ENCODE measurements at places on chromosomes 12 and 14. TPM values are rescaled to one million over a fixed set of nuclear protein-coding genes. Genes with fewer than 3 reads are reported as not detected.

GRCh38 chr12:77429426-77429825, 364.1 kb upstream of the E2F7 start:
- H3K4me3 ChIP-seq: no peak overlapping the region
- DNase-seq: no peak
- H3K36me3 ChIP-seq: no peaks in the 10 kb centered on the region
- H3K27ac ChIP-seq: no peak overlapping the region

DNA sequence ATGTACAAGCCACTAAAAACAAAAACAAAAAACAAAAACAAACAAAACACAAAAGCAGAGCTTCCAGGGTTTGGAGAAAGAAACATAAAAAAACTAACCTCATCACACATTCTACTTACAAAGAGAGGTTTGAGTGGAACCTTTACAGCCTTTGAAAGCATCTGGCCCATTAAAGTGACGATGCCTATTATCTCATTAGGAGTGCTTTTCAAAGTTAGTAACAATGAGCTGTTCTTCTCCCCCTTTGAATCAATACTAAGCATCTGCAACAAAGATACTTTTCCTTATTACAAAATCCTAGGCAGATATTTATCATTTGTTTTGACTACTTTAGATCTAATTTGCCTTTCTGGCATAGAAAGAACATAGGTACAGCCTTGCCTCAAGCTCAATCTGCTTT, 217.3 kb downstream of the PPM1H start:
- no peak overlapping the region for H3K4me3 ChIP-seq
- DNase-seq: no peak
- no peaks in the 10 kb centered on the region for H3K27me3 ChIP-seq
- H3K4me1 ChIP-seq: no peaks in the 10 kb centered on the region
- no peak overlapping the region for H3K27ac ChIP-seq

Gene TMEM179
- 0.23 TPM for polyA plus RNA-seq

GRCh38 chr12:62629971-62630739, 163.5 kb downstream of the MON2 start:
- no peak overlapping the region for H3K27ac ChIP-seq
- peaks cover 6% of the 10 kb centered on the region for H3K27me3 ChIP-seq
- H3K4me1 ChIP-seq: peaks cover 11% of the 10 kb centered on the region
- no peak for DNase-seq

Gene SLC8A3
- 0.16 TPM for polyA plus RNA-seq

Gene ACYP1
- polyA plus RNA-seq: 49.9 TPM

- H3K27ac ChIP-seq: no peak overlapping the region
These were observed 486.5 kb downstream of the ZFP36L1 start for GRCh38 chr14:68306265-68306933.

DNA sequence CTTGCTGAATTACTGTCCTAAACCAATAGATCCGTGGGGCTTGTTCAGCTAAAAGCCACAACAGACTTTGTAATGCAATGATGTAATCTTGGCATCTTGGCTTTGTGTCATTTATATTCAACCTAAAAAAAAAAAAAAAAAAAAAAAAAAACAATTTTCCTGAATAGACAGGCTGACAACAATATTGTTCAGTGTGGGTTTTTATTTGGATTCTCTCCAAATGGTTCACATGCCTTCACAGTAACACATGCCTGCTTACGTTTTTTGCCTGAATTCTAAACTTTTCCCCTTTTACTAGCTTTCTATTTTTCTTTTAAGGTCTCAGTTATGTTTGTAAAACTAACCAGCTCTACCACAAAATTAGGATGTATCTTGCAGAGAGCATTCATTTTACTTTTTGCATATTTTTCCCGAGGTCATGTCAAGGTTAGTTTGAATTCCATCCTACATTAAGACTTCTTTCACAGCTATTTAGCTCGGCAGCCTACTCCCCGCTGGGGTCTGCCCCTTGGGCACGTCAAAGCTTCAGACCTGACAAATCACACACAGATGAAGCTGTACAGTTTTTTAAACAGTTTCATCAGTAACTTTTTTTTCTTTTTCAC, 213.7 kb upstream of the NPAS3 start:
- H3K36me3 ChIP-seq: no peaks in the 10 kb centered on the region
- no peak for DNase-seq
- H3K27me3 ChIP-seq: no peaks in the 10 kb centered on the region
- H3K27ac ChIP-seq: no peak overlapping the region

GRCh38 chr12:114668151-114668885, 15.7 kb downstream of the TBX3 start:
- H3K36me3 ChIP-seq: no peaks in the 10 kb centered on the region
- no peak overlapping the region for H3K4me3 ChIP-seq
- no peak for DNase-seq
- no peak overlapping the region for H3K27ac ChIP-seq

DNA sequence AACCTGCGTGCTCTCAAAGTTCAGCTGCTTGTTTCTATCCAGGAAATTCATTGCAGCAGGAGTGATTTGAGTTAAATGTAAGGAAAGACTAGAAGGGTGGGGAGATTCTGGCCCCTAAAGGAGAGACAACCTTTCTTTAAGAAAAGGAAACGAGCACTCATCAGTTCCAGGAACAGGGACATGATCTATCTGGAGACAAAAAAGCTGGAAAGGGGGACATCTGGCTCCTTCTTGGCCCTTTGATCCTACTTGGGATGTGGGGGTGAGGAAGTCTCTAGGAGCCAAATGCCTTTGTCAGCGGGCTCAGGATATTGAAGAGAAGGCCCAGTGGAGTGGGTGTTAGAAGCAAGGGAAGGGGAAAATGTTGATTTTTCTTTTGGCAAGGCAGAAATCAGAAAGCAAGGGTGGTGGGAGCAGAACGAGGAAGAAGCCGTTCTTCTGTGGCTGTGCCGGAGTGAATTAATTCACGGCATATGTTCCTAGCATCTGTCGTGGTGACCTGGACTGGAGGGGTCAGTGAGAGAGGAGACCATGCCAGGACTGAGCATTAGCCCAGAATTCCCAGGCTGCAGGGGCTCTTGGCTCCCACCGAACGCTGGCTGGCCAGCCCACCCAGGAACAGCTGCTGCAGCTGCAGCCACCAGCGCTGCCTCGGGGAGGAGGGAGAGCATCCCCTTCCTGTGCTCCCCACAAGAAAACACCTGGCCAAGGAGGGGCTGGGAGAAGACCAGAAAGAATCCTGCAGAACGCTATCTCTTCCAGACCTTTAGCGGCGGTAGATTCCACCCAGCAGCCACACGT, 62.8 kb upstream of the GPATCH2L start:
- H3K4me3 ChIP-seq: no peak overlapping the region
- no peak for DNase-seq
- no peaks in the 10 kb centered on the region for H3K27me3 ChIP-seq

Gene SMARCC2
- 25.9 TPM for polyA plus RNA-seq

- no peak overlapping the region for H3K4me3 ChIP-seq
- no peak for DNase-seq
These were observed 54.7 kb upstream of the FKBP4 start for GRCh38 chr12:2739832-2740641.

GRCh38 chr14:93173943-93174395, 10.7 kb downstream of the MOAP1 start:
- no peak overlapping the region for H3K27ac ChIP-seq
- no peaks in the 10 kb centered on the region for H3K4me1 ChIP-seq

GRCh38 chr14:61542848-61543790, 152.2 kb upstream of the HIF1A start:
- no peak for DNase-seq
- no peaks in the 10 kb centered on the region for H3K4me1 ChIP-seq
- no peak overlapping the region for H3K4me3 ChIP-seq
- H3K27ac ChIP-seq: peak overlapping the region; percentile 60
- no peaks in the 10 kb centered on the region for H3K27me3 ChIP-seq

Data from thymus (tissue), 14 donors.